Choroid plexus epithelial cell (primary cell): ENCODE measurements at places on chromosomes 2 and 18.

GRCh38 chr18:9714266-9715087, 6.4 kb downstream of the RAB31 start:
- no peak for DNase-seq

DNA sequence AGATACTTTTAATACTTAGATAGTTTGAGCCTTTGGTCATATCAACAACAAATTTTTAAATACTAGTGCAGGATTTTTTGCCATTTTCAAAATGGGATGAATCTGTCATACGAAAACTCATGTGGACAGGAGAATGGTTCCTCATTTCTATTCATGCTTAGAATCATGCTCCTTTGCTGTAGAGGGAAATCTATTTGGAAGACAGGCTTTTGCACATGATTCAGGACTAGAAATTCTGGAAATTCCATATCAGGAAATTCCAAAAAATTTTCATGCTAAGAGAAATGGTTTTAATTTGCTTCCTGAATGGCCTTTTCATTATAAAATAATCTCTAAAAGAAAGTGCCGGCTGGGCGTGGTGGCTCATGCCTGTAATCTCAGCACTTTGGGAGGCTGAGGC, 39.3 kb downstream of the MOGAT1 start:
- DNase-seq: no peak

GRCh38 chr2:194705398-194705797, 951.6 kb upstream of the SLC39A10 start:
- no peak for DNase-seq

GRCh38 chr18:47346016-47346415, 94.6 kb upstream of the SKOR2 start:
- no peak for DNase-seq

DNA sequence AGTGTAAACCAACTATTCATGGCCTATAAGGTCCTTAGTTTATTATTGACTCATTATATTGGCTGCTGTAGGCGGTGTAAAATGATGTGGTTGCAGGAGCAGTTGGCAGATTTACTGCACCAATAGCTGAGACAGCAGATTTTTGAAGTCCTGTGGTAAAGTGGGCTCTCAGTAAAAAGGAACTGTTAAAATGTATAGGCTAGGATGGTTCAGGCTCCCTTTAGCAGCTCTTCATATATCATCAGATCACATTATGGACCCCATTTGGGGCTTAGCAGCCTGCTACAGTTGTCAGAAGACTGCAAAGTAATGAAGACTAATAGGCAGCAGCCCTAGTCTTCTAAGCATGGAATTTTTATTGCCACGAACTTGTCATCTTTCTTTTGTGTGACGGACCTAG, 27.8 kb downstream of the MTX2 start:
- no peak for DNase-seq

- DNase-seq: no peak
Measured at GRCh38 chr2:112718863-112719370, 1.9 kb upstream of the NT5DC4 start.

DNA sequence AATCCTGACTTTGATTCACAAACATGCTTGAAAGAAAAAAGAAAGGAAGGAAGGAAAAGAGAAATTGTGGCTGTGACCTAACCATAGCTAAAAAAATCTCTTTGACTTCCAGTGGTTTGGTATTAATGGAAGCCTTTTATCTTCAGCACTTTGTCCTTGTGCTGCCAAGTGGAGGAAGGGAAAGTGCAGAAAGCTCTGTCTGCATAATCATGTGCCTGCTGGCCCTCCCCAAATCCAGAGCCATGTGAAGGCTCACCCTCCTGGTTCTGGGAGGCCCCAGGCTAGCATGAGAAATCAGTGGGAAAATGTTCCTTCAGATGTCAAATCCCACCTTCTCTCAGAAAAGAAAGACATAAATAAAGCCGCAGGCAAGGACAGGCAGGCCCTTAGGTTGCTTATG, 48.3 kb upstream of the BMPR2 start:
- no peak for DNase-seq

- DNase-seq: no peak
Measured at GRCh38 chr2:204365811-204366210, 179.5 kb upstream of the PARD3B start.

DNA sequence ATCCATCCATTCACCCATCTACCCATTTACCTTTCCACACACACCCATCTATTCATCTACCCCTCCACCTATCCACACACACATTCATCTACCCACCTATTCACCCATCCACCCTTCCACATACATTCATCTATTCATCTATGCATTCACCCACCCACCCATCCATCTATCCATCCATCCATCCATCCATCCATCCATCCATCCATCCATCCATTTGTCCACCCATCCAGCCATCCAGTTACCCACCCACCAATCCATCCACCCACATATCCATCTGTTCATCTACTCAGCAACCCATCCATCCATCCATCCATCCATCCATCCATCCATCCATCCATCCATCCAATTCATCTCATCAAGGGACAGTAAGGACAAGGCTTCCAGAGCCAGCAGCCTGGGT, 74.0 kb downstream of the INHBB start:
- DNase-seq: no peak

DNA sequence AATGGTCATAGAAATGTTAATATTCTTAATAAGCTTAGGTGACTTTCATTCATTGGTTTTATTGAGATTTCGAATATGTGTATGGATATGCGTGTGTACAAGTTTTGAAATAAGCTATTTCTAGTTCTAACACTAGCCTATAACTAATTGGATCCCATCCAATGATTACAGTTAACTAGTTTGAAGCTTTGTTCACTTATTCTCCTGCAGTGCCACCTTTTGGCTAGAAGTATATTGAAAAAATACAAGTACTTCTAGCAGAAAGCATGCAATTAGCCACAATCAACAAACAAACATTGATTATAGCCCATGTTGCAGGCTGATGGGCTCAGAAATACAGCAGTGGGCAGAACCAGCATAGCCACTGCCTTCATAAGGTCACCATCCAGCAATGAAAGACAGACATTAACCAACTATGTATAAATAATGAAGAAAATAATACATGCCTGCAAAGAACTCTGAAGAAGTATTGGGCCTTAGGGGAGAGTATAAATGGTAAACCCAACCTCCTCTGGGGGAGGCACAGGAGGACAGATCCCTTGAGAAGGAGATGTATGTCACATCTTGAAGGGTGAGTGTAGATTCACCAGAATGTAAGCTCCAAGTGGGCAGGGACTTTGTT, 5.1 kb upstream of the PIEZO2 start:
- peak; percentile 78 for DNase-seq

DNA sequence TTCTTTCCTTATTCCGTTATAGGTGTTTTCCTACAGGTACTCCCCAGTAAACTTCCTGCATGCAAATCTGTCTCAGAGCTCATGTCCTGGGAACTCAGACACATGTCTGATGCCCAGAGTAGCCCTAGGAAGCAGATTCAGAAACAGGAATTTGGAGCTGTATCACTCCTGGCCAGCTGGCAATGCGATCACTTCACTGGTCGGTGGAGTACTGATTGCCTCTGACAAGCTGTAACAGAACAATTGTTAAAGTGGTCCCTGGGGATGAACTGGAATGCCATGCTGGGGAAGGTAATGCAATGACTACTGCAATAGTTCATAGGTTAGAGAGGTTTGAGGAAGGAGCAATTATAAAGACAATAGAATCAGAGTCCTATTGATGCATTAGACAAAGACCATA, 131.6 kb upstream of the DOCK10 start:
- DNase-seq: no peak

GRCh38 chr2:170523506-170523905, 191.6 kb upstream of the SP5 start:
- no peak for DNase-seq

DNA sequence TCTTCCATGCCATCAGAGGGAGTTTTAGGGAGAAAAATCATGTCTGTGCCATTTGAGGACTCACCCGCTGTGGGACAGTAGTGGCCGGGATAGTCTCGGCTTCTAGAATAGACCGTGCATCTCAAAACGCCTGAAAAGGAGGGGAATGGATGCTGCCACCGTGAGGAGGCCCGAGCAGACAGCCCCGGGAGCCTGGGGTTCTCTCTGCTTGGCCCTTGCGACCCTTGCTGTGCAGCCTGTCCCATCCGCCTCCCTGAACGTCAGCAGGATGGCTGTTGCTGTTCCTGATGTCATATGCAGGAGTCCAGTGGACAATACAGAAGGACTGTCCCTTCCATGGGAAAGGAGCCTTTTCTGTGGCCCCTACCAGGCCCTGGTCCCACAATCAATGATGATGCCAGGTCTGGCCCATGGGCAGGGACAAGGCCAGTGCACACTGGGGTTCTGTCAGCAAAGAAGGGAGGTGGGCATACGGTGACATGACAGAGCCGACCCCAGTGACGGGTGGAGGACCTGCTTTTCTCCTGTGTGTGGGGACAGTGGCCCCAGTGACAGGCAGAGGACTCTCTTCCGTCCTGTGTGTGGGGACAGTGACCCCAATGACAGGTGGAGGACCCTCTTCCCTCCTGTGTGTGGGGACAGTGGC, 58.8 kb downstream of the ACKR3 start:
- DNase-seq: no peak

- no peak for DNase-seq
Measured at GRCh38 chr2:46390901-46391395, 88.4 kb upstream of the TMEM247 start.

DNA sequence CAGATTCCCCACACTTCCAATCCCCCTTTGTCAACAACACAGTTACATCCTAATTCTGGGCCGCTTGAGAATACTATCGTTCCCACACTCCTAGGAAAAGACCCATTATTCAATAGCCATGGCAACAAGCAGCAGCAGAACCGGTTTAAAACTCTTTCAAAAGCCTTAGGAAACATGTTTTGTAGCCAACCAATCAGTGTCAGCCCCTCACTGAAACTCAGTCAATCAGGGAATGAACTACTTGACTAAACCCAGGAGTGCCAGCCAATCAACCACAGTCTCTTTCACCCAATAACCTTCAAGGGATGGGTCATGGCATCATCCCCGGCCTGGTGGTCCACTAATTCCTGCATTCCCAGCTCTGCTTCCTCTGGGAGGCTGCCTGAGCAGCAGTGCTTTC, 204.8 kb upstream of the HS6ST1 start:
- no peak for DNase-seq

- DNase-seq: no peak
Measured at GRCh38 chr2:121142452-121142851, 142.6 kb downstream of the TFCP2L1 start.

DNA sequence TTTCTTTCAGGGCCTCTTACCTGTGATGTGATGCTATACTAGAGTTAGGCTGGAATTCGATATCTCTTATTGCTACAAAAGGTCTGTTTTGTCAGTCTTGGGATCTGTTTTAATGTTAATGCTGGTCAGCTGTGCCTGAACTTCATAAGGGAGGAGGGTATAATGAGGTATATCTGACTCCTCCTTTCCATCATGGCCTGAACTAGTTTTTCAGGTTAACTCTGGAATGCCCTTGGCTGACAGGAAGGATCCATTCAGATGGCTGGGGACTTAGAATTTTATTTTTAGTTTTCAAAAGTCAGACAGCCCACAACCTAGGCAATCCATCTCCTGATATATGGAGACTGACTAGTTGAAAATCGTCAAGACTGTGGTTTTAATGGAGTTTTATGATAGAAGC, 35.9 kb upstream of the TBC1D8 start:
- DNase-seq: no peak
